ENCODE measurements at places on chromosomes 2 and 18.

- peak; percentile 46 for DNase-seq
Observed at GRCh38 chr2:70647873-70648481, 94.4 kb upstream of the TGFA start.

- no peak for DNase-seq
Observed at GRCh38 chr2:133498662-133499585, 69.3 kb downstream of the NCKAP5 start.

DNA sequence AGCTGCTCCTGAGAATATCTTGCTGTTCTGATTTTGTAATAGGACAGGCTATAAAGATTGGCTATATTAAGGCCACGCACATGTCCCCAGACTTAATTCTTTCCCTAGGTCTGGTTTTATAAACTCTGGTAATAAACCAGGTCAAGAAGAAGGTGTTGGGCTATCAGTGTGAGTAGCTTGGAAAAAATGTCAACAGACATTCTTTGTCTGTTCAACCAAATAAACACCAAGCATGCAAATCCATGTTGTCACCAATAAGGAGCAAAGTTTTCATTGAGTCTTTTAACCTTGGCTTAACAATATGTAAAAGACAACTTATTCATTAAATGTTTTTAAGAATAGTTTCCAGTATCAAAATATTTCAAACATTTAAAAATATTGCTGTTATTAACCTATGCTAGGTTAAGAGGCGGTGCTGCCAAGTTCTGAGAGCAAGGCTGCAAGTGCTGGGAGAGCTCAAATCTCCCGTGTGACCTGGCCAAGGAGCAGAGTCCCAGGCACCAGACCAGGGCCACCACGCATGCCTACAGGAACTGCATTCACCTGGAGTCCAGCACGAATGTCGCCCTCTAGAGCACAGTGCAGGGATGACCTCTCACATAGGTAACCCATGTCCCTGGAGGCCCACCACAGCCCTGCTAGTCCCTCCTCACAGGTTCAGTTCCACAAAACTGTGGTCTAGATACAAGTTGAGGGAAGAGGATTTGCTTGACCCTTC lies 120.5 kb upstream of the POU3F3 start:
- DNase-seq, result no peak

- peak; percentile 26 for DNase-seq
Observed at GRCh38 chr2:37648331-37649011, 23.0 kb downstream of the CDC42EP3 start.

DNA sequence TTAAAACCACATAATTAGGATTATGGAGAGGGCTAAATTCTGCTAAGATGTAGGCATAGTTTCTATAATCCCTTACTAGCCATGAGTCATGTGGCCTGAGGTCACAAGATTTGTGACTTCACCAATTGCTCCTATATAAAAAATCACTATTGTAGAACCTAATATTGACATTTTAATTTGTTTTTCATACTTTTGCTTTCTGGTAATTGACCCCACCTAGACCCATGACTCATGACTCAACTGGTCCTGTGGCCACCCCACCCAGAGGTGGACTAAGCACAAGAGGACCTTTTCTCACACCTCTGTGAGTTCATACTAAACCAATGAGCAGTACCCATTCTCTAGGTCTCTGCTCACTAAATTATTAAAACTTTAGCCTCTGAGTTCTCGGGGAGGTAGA lies 1567.5 kb upstream of the LRRTM1 start:
- DNase-seq, result no peak

DNA sequence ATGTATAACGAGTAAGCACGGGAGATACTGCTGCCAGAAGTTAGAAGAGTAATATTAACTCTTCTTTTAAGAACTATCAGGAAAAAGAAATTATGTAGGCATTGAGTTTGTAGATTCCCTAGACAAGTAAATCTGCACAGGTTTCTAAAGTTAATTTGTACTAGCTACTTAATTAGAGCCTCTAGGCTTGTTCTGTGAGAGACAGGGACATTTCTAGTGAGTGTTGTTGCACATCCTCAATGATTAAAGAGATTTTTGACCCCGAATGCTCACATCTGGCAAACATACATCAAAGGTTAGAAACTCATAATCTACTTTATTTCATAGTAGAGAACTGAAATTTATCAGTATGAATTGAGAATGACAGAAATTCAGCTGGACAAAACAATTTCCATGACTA lies 669.0 kb upstream of the CDH7 start:
- no peak for DNase-seq

DNA sequence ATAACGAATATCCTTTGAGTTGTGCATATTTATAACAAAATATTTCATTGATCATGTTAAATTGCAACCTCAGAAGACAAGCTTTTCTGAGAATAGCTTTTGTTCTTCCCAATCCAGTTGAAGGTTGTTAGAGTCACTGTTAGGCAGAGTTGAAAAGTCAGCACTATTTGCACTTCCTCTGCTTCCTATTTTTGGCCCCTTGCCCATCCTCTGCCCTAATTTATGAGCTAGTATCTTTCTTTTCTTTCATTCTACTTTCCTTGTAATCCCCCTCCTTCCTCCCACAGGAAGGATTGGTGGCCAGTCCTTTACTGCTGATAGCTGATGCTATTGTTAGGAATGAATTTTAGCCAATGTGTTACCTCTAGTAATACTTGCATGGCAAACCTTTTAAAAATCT lies 4.9 kb downstream of the RALB start:
- DNase-seq, result no peak

GRCh38 chr2:135052997-135053474 lies 944 bp downstream of the RAB3GAP1 start:
- no peak for DNase-seq

DNA sequence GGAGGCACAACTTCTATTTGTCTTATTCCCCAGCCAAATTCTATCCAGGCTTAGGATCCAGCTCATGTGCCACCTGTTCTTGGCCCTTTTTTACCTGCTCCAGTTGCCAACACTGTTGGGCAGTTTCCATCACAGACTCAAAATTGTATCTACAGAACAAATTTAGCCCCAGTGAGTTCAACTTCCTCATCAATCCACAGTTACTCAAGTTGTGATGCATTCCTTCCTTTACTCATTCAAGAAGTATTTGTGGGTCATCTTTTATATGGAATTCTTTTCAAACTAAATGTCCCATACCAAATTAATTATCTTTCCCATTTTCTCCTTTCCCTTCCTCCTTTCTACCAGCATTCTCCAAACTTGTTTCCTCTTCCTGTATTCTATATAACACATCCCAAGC lies 12.7 kb upstream of the DDX18 start:
- no peak for DNase-seq

- no peak for DNase-seq
Observed at GRCh38 chr2:26652361-26653041, 11.3 kb upstream of the CIB4 start.

GRCh38 chr2:80014637-80015036 lies 289.9 kb downstream of the LRRTM1 start:
- no peak for DNase-seq

- no peak for DNase-seq
Observed at GRCh38 chr2:235727891-235728799, 234.3 kb downstream of the AGAP1 start.

GRCh38 chr2:26612522-26613240 lies 28.5 kb downstream of the CIB4 start:
- DNase-seq, result no peak

DNA sequence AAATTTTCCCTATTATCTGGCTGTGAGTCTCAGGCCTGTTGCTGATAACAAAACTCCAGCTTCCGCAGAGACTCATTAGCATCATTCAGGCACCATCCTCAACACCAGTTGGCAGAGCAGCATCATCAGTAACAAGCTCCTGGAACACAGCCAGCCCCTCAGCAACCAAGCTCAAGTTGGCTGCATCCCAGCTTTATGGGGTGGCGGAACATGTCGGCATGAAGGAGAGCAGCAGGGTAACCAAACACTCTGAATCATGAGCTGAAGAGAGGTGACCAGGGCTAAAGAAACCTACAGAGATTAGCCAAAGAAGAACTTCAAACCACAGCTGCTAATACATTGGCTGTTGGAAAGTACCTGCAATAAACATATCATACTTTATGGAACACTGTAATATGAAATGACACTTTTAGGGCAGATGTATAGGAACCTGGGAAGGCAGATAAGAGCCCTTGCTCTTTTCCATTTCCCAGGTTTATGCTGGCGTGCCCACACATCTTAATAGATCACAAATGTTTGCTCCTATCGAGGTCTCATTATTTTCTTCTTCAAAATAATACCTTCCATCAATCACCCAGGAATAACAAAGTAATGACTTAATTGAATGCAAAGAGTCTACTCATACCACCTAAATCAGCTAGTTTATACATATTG lies 63.8 kb downstream of the PDE11A start:
- no peak for DNase-seq

GRCh38 chr2:46379213-46380037 lies 82.2 kb downstream of the EPAS1 start:
- DNase-seq, result no peak

DNA sequence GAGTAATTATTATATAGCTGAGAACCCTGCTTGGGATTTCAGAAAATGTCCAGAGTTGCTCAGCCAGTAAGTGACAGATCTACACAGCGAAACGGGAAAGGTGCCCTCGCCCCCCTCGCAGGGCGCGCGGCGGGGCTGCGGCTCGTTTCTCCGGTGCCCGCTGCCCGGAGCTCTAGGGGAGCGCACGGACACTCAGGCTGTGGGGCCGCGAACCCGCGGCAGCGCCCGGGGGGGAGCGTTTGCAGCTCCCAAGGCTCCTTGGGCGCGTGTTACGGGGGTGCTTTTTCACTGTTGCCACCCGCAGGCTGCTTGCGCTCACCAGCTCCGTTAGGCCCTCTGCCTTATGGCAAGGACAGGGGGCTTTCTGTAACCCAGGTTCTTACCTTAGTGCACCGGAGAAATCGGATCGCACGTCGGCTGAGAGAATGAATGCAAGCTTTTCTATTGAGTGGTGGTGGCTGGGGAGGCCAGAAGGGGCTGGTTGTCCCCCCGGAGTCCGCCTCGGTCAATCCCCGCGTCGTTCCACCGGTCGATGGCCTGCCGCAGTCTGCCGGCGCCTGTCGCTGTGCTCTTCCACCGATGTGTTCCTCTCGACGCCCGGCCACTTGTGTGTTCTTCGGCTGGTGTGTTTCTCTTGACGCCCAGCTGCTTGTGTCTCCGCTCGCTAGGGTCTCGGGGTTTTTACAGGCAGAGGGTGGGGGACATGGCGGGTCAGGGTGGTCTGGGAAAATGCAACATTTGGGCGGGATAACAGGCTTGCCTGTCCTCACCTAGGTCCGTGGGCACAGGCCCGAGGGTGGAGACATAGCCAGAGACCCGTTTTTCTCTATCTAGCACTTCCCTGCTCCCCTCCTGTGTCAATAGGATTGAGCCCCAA lies 758.8 kb upstream of the DDX18 start:
- no peak for DNase-seq

GRCh38 chr2:56132138-56132537 lies 51.7 kb upstream of the CCDC85A start:
- DNase-seq, result no peak

DNA sequence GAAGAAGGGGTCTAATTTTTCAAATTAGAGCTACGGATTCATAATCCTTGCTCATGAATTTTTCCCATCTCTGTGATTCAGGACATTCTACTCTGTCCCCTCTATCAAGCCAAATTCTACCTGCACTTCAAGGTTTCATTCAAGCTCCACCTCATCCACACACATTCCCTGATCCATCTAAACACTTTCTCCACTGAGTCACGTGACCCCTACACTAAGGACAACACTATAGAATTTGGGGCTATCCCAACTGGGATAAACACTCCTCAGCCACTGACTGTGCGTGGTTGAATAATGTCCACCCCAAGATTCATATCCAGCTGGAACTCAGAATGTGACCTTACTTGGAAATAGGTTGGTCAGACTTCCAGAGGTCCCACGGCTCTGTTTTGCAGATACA lies 159.9 kb upstream of the ACVR2A start:
- DNase-seq, result no peak

DNA sequence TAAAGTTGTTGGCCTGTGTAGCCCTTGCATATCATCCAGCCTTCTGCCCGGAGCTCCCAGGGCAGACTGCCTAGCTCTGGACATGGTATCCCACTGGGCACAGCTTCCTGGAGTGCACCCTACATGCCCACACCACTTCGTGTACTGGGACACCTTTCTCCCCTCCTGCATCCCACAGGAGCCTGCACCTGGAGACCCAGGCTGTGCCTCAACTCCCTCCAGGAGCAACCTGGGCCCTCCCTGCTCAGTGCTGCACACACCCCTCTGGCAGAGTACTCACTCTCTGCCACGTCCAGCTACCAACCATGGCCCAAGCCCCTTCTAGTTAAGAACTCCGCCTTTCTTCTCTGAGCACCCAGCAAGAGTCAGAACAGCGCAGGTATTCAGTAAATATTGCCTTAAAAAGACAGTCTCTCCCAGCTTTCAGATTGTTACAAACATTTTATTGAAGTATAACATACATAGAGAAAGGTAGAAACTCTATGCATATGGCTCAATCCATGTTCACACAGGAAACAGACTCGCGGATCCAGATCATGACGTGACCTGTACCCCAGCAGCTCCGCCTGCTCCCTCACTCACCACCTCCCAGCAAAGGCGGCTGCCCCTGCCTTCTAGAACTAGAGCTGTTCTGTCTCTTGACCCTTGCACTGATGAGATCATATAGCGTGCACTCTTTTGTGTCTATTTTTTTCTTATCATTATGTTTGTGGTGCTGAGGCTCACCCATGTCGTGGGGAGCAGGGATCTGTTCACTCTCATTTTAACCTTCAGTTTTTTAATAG lies 98.4 kb upstream of the MYCN start:
- DNase-seq, result no peak

DNA sequence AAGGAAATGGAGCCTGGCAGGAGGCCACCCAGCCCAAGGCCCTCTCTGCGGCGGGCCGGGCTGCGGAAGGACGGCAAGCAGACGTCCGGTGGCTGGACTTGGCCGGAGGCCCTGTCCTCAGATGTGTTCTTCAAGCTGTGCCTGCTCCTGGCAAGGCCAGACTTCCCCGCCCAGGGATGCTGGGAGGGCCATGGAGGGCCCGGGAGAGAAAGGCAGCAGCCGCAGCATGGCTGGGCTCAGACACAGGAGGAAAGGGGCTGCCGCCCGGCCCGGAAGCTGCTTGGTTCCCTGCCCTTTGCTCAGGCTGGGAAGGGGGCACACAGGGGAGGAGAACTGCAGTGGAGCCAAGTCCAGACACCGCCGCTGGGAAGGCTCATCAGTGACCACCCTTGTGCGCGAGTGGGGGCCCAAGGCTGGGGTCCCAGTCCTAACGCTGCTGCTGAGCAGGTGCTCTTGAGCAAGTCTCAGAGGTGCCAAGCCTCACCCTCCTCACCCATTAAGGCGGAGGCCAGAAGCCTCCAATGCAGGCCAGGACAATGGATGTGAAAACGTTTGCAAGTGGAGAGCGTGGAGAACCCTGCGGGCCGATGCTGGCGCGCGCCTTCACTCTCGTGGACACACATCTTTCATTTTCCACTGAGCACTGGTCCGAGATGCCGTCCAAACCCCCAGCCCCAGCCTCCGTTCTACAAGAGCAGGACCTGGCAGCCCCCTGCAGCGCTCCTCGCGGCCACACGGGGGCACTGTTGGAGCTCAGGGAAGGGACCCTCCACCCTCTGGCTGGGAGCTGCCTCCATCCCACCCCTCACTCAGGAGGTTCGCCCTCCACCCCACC lies 7.9 kb downstream of the CROCC2 start:
- DNase-seq, result peak; percentile 42

- DNase-seq, result no peak
Observed at GRCh38 chr2:205682239-205682970, at the start of gene NRP2. TSS of gene NRP2 (plus strand) at chr2:205682501. CDS start at chr2:205683291, 790 bp downstream.

Measured in activated T-helper 9 cell treated with anti-CD3 and anti-CD28 coated beads, Interleukin-2, amount 50 U/mL, for 16 hours (primary cell).